ENCODE measurements at places on chromosomes 16 and 17.

- DNase-seq: no peak
Observed at GRCh38 chr16:67105881-67106280, 3.9 kb upstream of the PHAF1 start.

DNA sequence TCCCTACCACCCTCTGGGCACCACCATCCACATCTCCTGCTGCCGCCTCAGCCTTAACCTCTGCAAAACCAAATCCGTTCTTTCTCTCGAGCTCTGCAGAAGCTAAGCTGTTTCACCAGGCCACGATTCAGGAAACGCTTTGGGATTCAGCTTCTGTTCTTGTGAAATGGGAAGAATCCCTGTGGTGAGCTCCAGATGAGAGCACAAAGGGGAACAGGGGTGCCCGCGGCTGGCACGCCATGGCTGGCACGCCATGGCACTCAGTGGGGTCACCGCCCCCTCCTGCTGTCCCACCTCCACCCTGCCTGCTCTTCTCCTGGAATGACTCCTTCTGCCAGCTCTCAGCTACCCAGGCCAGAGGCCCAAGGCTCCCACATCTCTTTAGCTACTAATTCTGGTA is 5.7 kb downstream of the QPRT start:
- no peak for DNase-seq

GRCh38 chr17:204427-205147 is 23.1 kb upstream of the DOC2B start:
- DNase-seq: no peak

DNA sequence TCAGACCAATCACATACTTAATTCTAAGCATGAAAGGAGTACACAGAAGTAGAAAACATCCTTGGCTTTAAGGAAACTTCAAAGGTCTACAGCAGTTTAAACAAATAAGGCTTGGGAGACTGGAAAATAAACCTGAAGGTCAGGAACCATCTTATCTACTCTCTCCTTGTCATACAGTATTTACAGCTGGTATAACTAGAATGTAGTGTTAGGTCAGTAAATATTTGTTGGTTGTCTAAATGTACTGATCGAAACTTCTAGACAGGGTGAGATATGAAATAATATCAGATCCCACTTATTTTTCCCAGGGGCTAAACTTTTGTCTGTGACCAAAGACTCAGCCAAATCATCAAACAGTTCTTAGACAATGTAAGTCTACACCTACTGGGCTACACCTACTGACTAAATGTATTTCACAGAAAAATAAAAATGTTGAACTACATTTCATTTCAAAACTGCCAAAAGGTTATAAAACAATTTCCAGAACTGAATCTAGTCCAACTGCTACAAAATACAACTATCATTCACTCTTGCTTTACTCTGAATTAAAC is 27.1 kb upstream of the TMEM97 start:
- DNase-seq: no peak

DNA sequence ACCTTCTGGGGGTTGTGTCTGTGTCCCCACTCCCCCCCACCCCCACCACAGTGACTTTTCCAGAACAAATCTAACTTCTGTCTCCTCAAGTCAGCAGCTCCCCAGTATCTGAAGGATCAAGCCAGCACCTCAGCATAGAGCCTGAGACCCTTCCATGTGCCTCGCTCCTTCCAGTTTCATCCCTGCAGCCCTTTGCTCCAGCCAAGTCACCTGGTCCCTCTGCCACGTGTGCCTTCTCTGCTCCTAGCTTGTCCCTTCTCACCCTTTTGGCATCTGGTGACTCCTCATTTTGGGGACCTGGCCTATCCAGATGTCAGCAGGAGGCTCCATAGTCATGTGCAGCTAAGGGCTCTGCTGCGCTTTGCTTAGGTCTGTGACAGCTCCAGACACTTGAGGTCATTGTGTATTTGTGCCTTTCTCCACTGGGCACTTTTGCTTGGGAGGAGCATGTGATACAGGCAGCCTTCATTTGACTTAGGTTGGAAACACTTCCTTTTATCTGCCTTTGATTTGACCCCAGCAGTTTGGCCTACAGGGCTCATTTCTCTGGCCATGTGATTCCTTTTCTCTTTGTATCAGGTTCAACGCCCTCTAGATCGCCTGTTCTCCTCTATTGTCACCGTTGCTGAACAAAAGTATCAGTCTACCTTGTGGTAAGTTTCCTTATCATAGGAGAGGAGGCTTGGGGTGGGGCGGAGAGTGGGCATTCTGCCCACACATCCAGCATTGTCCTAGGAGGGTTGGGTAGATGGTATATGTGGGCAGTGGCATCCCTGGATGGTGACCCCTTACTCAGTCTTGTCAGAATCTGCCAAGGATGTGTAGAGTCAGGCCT is 7.1 kb upstream of the NFATC3 start:
- no peak for DNase-seq

DNA sequence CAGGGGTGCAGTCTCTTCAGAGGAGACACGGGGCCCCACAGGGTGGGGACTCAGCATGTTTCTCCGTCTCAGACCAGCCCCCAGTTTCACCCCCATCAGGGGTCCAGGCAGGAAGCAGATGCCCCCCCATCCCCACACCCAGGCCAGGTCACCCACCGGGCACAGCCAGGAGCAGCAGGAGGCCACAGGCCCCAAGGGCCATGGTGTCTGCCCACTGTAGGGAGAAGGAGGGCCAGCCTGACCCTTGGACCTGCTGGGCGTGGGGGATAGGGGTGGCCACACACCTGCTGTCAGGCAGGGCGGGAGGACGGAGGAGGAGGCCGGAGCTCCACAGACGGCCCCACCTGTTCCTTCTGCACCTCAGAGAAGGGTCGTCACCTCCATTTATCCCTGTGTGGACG is at the start of gene TPSG1:
TPSG1 (minus strand) TSS at position 218 of the 401 bp plus-strand sequence; CDS start at position 202, 16 bp downstream.
- DNase-seq: no peak

- DNase-seq: no peak
Observed at GRCh38 chr16:78836802-78837491, 737.5 kb downstream of the WWOX start.

- DNase-seq: no peak
Observed at GRCh38 chr17:41793784-41794539, 7.5 kb upstream of the JUP start.

- DNase-seq: no peak
Observed at GRCh38 chr17:16328997-16329396, 24.3 kb downstream of the CENPV start.

GRCh38 chr16:49442805-49443204 is 69.2 kb downstream of the C16orf78 start:
- no peak for DNase-seq

DNA sequence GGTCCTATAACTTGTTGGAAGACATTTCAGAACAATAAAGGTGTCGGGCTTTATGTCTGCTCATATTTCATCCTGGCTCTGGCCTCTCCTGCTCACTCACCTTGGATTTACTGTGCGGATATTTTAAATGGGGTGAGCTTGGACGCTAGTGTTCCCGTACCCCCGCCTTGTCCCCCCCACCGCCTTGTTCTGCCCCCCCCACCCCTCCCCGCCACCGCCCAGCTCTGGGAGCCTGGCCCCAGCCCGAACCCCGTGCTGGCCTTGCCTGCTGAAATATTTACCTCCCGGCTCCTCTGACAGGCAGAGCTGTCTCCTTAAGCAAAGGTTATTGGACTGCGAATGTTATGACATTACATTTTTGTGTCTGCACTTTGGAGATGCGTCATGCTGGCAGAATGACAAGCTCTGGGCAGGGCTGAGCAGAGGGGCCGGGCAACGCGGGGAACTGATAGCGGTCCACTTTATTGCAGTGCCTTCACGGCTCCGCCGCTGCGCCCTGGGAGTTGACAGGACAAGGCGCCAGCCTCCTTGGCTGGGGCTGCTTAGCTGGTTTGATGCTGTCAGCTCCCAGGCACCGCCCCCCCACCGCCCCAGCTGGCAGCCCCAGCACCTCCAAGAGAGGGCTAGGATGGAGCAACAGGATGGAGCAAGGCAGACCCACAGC is 222.5 kb upstream of the GSE1 start:
- no peak for DNase-seq

- no peak for DNase-seq
Observed at GRCh38 chr16:68236137-68236825, 354 bp upstream of the ESRP2 start.

- DNase-seq: no peak
Observed at GRCh38 chr16:69563605-69564580, 1.9 kb upstream of the NFAT5 start.

- peak; percentile 33 for DNase-seq
Observed at GRCh38 chr16:9820476-9821246, 361.6 kb downstream of the GRIN2A start.

DNA sequence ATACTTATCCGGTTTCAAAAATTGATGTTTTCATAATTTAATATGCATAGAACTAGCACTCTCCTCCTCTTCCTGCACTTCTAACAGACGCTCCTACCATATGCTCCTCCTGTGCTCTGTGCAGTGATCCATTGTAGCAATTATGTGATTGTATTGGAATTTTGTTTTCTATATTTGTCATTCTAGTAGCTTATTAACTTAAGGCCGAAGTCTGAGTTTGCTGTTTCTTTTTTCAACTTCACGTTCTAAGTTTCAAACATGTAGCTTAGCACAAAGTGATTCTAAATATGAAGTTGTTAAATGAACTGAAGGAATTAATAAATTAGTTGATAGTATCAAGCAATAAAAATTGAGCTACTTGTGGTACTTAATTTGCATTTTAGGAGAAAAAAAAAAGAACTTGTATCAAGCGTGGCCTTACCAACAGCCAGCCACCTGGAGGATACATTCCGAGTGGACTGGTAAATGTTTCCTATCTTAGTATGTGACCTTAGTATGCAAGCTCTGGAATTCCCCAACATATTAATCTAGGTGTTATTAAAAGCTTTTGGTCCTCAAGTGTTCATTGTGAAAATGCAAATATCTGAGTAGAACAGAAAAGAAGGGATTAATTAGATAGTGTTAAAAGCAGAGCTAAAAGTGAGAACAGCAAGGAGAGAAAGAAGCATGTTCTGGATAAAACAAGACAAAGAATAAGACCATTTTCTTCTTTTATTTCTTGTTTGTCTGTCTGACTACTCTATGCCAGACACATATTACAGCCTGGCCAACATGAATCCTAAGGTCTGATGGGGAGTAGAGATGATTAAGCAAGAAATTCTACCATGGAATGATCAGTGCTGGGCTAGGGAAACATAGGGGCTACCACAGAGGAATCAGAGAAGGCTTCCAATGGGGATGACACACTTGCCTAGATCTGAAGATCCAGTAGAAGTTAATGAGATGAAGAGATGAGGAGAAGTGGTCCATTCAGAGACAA is 290.4 kb upstream of the MON1B start:
- DNase-seq: no peak

DNA sequence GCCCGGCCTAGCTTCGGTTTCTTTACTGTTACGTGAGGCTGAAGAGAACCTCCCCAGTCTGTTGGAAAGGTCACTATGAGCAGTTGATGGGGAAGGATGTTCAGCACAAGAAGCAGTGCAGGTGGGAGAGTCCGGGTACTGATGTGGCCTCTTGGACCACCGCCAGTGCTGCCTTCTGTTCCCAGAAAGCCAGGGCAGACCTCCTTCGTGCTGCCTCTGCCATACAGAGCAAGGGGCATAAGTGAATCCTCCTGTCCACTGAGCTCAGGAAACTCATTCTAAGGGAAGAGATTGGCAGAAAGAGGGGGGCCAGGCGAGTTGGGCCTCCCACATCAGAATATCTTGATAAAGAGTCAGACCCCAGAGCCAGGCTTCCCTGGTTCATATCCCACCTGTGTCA is 3.7 kb downstream of the PPP4C start:
- no peak for DNase-seq

GRCh38 chr17:39208893-39209292 is 8.8 kb downstream of the RPL19 start:
- no peak for DNase-seq

- no peak for DNase-seq
Observed at GRCh38 chr17:35775039-35775438, 14.4 kb downstream of the C17orf50 start.

GRCh38 chr17:79953335-79953734 is 82.3 kb downstream of the TBC1D16 start:
- no peak for DNase-seq

- DNase-seq: no peak
Observed at GRCh38 chr17:30922235-30923030, 688 bp downstream of the ADAP2 start.

DNA sequence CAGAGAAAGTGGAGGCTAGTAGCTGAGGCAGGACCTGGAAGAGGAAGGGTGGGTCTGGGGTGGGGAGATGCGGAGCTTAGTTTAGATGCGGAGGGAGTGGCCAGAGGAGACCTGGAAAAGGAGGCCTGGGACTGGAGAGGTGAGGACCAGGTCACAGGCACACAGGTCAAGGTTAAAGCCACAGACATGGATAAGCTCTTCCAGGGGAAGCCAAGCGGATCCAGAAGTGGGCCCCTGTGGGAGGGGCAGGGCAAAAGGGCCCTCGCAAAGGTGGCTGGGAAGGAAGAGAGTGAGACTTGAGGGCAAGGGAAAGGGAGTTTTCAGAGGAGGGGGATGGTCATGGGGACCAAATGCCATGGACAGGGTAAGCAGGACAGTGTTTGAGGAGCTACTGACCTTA is 13.9 kb upstream of the MLLT6 start:
- no peak for DNase-seq

GRCh38 chr17:245020-245419 is 63.6 kb upstream of the DOC2B start:
- DNase-seq: no peak

GRCh38 chr17:67281743-67282142 is 36.7 kb upstream of the HELZ start:
- DNase-seq: no peak

GRCh38 chr17:49438436-49439278 is 24.0 kb upstream of the PHB1 start:
- no peak for DNase-seq

DNA sequence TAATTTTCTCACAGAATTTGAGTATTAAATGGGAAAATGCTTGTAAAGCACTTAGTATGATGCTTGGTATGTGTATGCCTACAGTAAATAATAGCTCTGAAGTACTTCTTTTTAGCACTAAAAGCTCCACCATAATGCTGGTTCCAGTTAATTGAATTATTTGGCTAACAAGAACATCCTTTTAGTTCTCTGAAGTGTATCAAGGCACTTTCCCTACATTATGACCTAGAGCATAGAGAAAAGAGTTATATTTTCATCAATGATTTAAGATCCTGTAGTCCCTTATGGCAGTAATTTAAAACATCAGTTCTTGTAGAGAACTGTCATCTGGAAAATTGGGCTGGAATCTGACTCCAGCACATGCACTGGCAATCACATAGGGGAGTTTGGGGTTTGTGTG is 21.9 kb upstream of the PHAF1 start:
- DNase-seq: no peak
